ENCODE measurements at places on chromosomes 3 and 15.

DNA sequence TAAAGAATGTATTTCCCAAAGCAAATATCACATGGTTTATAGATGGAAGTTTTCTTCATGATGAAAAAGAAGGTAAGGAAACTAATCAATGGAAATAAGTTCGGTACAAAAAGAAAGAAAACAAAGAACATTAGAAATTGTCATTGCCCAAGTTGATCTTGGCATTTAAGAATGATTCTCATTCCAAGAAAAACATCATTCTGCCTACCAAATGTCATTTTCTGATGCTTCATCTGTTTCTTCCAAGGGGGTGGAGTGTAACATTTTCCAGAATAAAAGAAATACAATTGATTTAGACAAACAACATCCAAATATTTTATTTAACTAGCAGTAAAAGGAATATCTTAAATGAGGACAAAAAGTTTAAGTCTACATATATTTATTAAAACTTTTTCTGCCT lies 3.0 kb upstream of the ZBED2 start:
- no peak for DNase-seq

DNA sequence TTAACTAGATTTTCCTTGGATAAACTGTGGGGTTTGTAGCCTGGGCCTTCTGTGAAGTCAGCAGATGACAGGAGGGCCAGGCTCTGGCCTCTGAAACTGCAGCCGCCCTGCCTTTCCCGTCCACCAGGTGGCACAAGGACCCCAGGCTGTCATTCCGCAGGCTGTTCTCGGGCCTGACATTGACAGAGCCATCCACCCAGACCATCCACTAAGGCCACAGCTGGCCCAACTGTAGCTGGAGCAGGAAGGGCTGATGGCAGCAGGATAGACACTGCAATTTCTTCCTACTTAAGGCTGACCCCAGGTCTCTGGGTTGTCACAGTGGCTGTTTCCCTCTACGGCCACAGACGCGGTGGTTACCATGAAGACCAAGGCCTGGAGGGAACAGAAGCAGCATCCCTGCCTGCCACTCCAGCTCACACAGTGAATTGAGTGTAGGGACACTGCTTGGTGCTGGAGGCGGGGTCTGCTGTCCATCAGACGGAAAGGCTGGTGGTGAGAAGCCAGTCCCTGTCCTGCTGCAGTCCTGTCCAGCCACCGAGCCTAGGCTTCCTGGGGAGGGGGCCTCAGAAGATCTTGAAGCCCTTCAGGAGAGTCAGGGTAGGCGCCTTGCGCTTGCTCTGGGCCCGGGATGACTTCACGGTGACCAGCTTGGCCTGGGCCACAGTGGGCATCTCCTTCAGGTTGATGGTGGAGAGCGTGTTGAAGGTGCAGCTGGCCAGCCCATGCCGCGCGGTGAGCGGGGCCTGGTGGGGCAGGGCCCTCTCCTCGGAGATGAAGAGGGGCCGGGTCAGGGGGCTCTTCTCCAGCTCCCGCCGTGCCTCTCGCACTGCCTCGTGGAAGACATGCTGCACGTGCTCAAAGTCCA lies 9.4 kb downstream of the SLC51B start:
- DNase-seq, result peak; percentile 23

DNA sequence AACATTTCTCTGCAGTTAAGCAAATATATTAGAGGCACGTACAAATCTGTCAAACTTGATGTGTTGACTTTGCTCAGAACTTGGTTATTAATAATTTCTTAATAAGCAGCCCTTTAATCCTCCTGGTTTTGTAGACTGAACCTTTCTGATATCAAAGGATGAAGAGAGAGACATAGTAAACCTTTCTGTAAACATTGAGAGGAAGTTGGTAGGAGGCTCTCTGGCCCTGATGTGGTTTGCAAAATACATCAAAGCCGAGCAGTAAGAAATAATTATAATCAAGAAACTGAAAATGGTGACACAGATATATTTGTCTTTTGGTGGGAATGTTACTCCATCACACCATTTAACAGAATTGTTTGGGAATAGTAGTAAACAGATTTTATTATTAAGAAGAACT lies 111.9 kb downstream of the OXSM start:
- no peak for DNase-seq

- no peak for DNase-seq
Observed at GRCh38 chr3:45106874-45107273, 39.3 kb downstream of the CDCP1 start.

- no peak for DNase-seq
Observed at GRCh38 chr3:76177610-76178009, 392.3 kb upstream of the ZNF717 start.

- no peak for DNase-seq
Observed at GRCh38 chr3:102182162-102182561, 252.7 kb upstream of the ZPLD1 start.

- no peak for DNase-seq
Observed at GRCh38 chr15:69760258-69760845, 307.7 kb downstream of the RPLP1 start.

GRCh38 chr3:69116162-69116561 lies 6.2 kb downstream of the LMOD3 start:
- no peak for DNase-seq

GRCh38 chr15:70102827-70103226 lies 5.1 kb upstream of the TLE3 start:
- DNase-seq, result no peak

DNA sequence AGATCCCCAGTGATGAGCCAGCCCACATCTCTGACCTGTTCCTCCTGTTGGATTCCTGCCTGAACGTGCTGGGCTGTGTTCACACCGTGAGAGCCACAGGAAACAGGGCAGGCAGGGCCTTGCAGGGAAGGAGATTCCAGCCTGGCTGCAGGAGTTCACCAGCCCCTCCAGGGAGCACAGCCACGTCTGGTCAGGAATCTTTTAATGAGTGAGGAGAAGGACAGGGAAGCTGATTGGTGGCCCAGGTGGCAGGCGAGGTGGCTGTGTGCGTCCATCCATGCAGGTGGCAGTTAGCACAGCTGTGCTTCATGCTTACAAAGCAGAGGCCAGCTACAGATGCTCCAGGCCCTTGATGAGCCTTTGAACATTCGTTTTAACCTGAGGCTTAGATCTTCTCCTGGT lies 10.5 kb downstream of the LRRK1 start:
- no peak for DNase-seq

GRCh38 chr3:190840146-190840545 lies 22.3 kb downstream of the GMNC start:
- DNase-seq, result no peak

GRCh38 chr3:80050826-80051601 lies 283.2 kb upstream of the ROBO1 start:
- DNase-seq, result no peak

DNA sequence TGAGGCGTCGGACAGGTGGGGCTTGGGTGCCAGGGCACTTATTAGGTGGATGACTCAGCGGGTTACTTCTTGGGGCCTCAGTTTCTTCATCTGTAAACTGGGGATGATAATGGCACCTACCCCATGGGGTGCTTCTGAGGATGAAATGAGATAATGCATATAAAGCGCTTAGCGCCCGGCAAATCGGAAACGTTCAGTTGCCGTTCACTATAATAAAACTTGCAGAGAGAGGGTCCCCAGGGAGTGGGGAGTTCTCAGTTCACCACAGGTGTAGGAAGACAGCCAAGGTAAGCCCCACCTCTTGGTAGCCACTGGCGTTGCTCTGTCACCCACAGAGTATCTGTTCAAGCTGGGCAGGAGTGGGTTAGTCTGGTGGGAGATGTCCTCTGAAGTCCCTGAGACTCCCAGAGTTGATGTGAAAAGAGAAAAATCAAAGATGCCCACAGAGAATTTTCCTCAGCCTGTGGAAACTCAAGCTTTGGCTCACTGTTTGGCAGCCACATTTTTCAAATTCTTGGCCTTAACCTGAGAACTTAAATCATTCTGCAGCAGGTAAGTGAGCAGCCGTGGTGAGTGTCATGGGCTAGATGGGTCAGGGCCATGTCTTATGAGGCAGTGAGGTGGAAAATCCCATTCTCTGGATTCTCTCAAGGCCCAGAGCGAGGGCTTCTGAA lies 221.5 kb upstream of the BHLHE40 start:
- no peak for DNase-seq

DNA sequence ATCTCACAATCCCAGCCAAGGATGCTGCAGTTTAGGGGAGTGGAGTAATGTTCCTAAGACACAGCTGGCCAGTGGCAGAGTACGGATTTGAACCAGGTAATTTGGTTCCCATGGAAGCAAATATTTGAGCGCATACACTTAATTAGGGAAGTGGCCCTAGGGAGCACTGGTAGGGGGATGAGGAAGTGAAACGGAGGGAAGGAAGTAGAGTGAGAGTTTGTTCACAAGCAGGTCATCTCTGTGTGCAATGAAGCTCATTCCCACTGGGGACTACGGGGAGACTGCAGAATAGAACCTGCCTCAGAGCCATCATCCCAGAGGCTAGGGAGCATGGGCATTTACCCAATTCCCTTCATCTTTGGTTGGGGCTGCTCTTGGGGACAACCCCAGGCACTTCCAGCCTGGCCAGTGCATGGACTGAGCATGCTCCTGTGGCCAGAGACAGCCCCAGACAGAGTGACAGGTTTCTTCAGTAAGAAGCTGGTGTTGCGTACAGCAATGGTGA lies 317.2 kb upstream of the PROK2 start:
- no peak for DNase-seq

DNA sequence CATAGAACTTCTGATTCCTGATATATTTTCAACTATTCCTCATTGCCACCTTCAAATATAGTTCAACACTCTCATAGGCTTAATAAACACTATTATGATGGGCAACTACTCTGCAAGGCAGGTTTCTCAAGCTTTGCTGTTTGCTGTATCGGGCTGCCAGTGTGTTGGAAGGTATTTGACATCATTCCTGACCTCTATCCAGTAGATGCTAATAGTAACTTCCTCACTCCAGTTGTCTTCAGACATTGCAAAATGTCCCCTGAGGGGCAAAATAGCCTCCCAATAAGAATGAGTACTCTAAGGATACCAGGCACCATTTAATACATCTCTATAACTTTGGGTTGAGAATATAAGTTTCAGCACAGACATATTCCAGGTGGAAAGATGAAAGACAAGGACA lies 147.5 kb upstream of the PFN2 start:
- no peak for DNase-seq

DNA sequence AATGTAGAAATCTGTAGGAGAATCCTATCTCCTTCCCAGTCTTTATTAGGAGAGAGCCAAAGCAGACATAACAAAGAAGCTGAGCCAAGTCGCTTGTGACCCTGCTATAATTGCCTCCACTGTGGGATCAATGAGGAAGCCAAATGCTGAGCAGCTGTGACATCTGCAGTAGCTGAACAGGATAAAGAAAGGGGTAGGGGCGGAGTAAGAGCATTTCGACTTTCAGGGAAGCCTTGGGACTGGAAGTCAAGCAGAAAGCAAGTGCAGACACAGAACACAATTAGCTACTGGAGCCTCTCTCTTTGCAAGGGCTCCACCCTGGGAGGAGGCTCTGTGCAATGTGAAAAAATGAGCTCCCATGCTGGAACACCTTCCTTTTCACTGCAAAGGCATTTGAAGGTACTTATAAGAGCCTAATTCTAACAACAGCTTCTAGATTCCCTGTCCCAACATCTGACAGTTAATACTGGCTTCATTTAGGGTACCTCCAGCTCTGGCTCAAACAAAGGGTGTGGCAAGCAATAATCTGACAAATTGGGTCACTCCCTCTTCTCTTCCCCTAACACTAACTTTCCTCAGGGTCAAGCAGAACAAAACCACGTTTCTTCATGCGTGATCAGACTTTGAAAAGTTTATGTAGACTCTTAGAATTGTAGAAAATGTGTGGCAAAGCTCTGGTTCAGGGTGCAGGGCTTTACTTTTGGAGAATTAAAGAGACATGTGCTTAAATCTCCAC lies 166.4 kb downstream of the CADPS start:
- DNase-seq, result no peak

DNA sequence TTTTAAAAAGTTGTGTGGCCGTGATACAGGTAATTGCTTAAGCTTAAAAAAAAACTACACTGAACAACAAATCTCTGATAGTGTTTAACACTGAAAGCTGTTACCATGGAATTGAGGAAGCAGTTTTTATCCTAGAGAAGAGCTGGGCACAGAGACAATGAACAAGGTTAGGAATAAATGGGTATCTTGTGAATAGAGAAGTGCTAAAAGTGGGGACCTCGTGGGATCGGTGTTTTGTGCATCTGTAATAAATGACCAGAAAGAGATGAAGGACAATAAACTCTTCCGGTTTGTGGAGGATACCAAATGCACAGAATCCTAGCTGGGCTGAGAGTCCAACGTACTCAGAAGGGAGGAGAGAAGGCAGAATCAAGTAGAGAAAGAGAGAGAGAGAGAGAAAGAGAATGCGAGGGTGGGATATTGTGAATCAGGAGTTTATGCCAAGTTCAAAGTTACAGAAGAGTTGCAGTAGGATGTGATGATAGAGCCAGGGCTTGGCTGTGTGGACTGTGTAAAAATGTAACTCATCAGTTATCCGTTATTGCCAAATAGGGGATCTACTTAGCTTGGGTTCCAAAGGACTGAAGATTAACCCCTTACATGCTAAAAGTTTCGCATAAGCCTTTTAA lies 148.9 kb downstream of the IL20RB start:
- DNase-seq, result no peak

DNA sequence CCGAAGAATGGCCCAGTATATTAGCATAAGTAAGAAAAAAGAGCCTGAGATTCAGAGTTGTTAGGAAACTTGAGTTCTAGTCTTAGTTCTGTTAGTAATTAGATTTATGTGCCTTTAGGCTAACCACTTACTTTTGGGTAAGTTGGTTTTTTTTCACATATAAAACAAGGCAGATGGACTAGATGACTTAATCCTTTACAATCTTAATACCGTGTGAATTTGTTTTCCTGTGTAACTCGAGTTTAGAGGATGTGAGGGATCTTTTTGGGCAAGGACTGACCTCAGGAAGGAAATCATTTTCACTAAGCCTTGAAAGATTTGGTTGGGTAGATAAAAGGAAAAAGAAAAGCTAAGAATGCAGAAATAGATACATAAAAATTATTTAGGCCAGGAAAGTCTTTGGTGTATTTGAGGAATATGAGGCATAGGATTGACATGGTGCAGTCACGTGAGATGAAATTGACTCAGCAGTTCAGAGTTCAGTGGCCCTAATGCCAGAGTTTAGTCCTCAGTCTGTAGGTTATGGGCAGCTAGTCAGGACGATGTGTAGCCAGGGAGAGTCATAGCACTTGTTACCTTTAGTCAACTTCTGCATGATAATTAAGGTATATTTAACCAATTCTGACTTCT lies 34.6 kb downstream of the PAK2 start:
- DNase-seq, result no peak

DNA sequence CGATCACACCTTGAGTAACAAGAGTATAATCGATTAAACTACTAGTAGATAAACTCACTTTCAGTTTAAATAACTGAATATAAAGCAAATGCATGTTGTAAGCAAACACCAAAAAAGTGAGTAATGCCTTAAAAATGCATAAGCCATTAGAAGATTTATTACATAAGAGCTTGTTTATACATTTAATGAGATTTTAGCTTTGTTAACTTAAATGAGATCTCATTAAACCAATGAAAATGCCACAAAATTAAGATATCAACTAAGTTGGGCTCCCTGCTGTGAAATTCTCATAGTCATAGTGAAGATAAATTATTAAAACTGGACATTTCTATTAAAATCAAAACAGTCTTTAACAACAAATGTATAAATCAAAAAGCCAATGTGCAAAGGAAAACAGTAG lies 701.2 kb downstream of the NLGN1 start:
- no peak for DNase-seq

Data from stimulated activated CD4-positive, alpha-beta T cell treated with anti-CD3 and anti-CD28 coated beads, Interleukin-1b, Interleukin-23, amount 100 ng/mL, for 24 hours (primary cell).